ENCODE measurements at places on chromosomes 12 and 14.

DNA sequence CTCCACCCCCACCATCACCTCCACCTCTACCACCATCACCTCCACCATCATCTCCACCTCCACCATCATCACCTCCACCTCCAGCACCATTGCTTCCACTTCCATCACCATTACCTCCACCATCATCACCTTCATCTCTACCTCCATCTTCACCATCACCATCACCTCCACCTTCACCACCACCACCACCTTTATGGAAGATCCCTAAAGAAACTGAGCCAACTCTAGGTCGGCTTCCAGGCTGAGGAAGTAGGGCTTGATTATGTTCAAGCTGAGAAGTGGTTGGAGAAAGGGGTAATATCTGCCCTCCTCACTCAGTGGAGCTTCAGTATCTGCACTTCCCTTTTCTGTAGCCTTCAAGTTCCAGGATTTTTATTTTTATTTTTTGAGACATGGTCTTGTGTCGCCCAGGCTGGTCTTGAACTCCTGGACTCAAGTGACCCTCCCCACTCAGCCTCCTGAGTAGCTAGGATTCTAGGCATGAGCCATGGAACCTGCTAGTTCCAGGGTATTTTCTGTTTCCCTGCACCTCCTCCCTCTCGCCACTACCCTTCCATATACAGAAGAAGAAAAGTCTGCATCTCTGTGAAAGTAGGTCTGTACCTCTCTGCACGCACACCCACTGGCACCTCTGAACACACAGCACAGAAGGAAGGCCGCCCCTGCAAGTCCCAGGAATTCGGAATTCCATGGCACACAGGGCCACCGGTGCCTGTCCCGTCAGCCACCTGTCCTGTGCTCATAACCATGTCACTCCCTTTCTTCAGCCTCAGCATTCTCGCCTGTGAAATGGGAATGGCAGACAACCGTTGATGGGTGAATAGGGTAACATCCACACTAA, 5.9 kb downstream of the ZBTB42 start:
- H3K36me3 ChIP-seq = no peaks in the 10 kb centered on the region
- H3K4me1 ChIP-seq = peaks cover 9% of the 10 kb centered on the region
- H3K27ac ChIP-seq = no peak overlapping the region
- no peak overlapping the region for H3K4me3 ChIP-seq
- H3K27me3 ChIP-seq = peaks cover 29% of the 10 kb centered on the region

- H3K27ac ChIP-seq = no peak overlapping the region
- DNase-seq = no peak
- peaks cover 6% of the 10 kb centered on the region for H3K27me3 ChIP-seq
Observed at GRCh38 chr12:25151476-25151875, 43.5 kb downstream of the DNAI7 start.

DNA sequence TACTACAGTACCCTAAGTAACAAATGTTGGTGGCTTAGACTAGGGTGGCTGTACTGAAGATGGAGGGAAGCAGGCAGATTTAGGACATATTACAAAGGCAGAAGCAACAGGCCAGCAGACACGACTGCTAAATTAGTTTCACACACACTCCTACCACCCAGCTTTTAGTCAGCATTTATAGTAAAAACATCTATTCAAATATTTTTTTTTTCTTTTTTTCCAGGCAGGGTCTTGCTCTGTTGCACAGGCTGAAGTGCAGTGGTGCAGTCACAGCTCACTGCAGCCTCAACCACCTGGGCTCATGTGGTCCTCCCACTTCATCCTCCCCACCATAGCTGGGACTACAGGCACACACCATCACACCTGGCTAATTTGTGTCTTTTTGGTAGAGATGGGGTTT, 72.9 kb downstream of the CDK17 start:
- no peak for DNase-seq

DNA sequence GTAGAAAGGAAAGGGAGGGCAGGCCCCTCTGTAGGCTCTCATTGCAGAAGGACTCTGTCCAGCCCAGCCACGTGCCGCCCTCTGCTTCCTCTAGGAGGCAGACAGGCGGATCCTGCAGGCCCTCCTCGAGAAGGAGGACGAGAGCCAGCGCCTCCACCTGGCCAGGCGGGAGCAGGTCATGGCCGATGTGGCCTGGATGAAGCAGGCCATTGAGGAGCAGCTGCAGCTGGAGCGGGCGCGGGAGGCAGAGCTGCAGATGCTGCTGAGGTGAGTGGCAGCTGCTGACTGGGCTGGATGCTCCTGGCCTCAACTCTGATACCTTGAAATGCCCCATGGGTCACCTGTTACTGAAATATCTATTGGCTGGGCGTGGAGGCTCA, 10.9 kb downstream of the TCHP start:
- peak; percentile 34 for DNase-seq
- H3K4me1 ChIP-seq = peaks cover 4% of the 10 kb centered on the region
- no peaks in the 10 kb centered on the region for H3K27me3 ChIP-seq

DNA sequence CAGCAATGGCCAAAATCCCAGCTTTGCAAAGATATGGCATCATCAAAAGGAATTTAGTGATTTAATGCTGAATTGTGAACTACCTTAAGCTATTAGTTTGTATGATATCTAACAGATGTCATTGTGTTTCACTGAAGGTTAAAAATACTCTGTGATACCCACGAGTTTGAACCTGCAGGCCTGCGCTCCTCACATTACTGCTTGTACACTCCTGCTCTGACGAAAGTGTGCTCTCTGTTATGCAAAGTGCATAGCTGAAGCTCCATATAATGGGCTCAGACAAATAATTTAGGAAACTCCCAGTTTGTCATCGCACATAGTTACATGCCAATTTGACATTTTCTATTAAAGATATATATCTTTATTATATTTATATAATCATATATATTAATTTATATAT, 52.2 kb downstream of the SPPL3 start:
- no peak for DNase-seq
- peaks cover 4% of the 10 kb centered on the region for H3K36me3 ChIP-seq
- peaks cover 21% of the 10 kb centered on the region for H3K4me1 ChIP-seq
- H3K27me3 ChIP-seq = no peaks in the 10 kb centered on the region
- no peak overlapping the region for H3K4me3 ChIP-seq

DNA sequence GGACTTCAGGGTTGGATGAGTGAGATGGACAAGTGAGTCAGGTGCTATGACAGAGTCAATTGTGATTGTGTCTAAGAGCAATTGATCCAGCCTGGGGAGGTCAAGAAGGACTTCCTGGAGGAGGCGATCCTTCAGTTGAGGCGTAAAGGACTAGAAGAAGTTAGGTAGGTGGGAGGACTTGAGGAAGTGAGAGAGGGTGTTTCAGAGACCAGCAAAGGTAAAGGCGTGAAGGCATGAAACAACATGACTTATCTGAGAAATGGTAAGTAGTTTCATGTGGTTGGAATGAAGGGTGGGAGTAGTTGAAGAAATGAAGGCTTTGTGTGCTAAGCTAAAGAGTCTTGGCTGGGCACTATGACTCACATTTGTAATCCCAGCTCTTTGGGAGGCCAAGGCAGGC, 48.9 kb upstream of the PPP1CC start:
- H3K4me3 ChIP-seq = no peak overlapping the region
- no peak overlapping the region for H3K27ac ChIP-seq
- no peaks in the 10 kb centered on the region for H3K36me3 ChIP-seq
- peaks cover 5% of the 10 kb centered on the region for H3K27me3 ChIP-seq
- no peaks in the 10 kb centered on the region for H3K4me1 ChIP-seq

DNA sequence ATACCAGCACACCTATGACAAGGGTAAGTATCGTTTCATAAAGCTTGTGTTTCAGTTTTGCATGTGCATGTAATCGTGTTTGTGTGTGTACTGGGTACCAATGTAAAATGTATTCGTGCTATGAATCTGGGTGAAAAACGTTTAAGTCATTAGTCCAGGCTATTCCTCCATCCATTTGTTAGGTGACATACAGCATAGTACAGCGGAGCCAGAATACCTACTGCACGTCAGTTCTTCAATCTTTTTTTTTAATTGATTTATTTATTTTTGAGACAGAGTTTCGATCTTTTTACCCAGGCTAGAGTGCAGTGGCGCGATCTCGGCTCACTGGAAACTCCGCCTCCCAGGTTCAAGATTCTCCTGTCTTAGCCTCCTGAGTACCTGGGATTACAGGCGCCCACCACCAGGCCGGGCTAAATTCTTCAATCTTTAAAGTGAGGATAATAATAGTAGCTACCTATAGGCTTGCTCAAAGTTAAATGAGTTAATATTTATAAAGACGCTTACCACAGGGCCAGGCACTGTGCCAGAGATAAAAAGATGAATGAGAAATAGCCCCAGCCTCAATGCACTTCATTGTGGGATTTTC, 661 bp upstream of the RPS26 start:
- H3K4me1 ChIP-seq = peaks cover 64% of the 10 kb centered on the region
- peak overlapping the region; percentile 95 for H3K27ac ChIP-seq
- peak overlapping the region; percentile 98 for H3K4me3 ChIP-seq
- H3K36me3 ChIP-seq = peaks cover 57% of the 10 kb centered on the region
- peak; percentile 16 for DNase-seq

- H3K4me1 ChIP-seq = no peaks in the 10 kb centered on the region
- no peaks in the 10 kb centered on the region for H3K27me3 ChIP-seq
- no peaks in the 10 kb centered on the region for H3K36me3 ChIP-seq
- no peak for DNase-seq
- H3K27ac ChIP-seq = no peak overlapping the region
Observed at GRCh38 chr12:94516985-94517384, 57.3 kb upstream of the CEP83 start.

DNA sequence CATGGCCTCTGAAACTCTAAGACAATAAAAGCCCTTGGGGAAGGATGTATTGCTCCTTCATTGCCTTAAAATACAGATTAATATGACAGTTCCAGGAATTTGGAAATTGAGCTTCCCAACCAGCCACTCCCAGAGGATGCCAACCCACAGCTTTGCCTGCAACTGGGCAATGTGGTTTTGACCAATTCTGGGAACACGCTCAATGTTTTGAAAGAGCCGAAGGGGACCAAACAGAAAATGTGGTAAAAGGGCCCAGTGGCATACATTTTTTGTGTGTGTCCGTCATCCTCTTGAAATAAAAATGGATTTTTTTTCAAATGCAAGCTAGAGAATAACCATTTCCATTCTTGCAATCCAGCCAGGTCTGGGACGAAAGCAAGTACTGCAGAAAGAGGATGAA, 88.3 kb upstream of the PLEKHG7 start:
- no peak overlapping the region for H3K4me3 ChIP-seq
- DNase-seq = no peak
- H3K27ac ChIP-seq = no peak overlapping the region
- H3K36me3 ChIP-seq = no peaks in the 10 kb centered on the region
- no peaks in the 10 kb centered on the region for H3K27me3 ChIP-seq

DNA sequence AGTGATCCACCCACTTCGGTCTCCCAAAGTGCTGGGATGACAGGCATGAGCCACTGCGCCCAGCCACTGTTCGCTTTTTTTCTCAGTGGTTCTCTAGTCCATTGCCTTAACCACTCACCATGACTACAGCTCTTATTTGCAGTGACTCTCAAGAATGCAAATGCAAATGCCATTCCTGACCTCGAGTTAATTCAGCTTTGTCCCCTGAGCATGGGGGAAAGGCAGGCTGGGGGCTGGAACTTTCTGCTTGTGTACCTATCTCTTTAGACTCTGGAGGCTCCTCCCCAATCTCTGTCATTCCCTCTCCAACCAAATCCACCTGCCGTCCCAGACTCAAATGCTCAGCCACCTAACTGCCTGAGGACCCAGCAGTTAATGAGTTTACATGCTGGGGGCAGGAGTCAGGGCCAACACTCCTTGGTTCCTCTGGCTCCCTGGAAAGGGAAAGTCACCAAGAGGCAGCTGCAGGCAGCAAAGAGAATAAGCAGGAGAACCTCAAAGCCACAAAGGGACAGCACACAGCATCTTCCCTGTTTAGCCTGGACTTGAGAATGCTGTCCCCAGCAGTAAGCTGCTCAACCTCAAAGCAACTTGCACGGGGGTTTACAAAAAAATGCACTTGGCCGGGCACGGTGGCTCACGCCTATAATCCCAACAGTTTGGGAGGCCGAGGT, 5.3 kb upstream of the HNF1A start:
- peaks cover 10% of the 10 kb centered on the region for H3K4me1 ChIP-seq
- H3K27ac ChIP-seq = no peak overlapping the region
- H3K4me3 ChIP-seq = no peak overlapping the region
- peaks cover 15% of the 10 kb centered on the region for H3K27me3 ChIP-seq
- no peaks in the 10 kb centered on the region for H3K36me3 ChIP-seq
- no peak for DNase-seq

- H3K4me1 ChIP-seq = peaks cover 22% of the 10 kb centered on the region
- no peak overlapping the region for H3K27ac ChIP-seq
- H3K27me3 ChIP-seq = peaks cover 7% of the 10 kb centered on the region
- H3K4me3 ChIP-seq = no peak overlapping the region
- peaks cover 12% of the 10 kb centered on the region for H3K36me3 ChIP-seq
- peak; percentile 93 for DNase-seq
Observed at GRCh38 chr12:109597795-109598427, 24.3 kb downstream of the MVK start.

GRCh38 chr14:91250912-91251311, 6.4 kb upstream of the GPR68 start:
- peaks cover 17% of the 10 kb centered on the region for H3K4me1 ChIP-seq
- H3K27me3 ChIP-seq = peaks cover 45% of the 10 kb centered on the region
- no peak for DNase-seq

DNA sequence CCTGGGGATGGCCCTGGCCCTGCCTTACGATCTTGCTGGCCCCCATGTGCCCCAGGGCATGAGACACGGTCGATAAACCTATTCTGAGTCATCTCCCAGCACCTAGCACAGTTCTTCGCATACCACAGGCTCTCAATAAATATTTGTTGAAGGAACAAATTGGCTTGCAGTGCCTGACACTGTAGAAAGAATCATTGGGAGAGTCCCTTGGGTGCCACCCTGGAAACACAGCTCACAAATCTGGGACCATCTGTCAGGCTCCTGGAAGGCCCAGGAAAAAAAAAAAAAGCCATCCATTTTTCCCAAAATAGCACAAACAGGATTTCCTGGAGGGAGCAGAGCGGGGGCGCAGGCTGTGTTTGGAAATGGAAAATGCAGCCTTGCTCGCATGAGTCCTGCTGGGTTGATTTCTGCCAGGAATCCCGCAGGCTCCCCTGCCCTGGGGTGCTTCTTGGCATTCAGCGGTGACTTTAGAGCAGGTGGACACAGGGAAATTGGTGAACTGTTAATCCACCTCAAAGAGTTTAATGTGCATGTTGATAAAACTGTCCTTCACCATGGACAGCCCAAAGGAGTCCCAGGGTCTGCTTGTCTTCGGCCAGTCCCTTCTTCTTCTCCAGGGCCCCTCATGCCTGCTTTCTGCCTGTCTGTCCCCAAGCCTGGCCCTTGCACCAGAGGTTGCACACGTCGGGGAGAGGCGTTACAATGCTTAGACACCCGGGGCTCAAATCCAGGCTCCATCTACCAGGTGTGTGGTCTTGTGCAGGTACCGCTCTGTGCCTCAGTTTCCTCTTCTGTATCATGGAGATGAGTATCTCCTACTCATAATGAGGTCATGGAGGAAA, 106.1 kb upstream of the RFLNA start:
- H3K27me3 ChIP-seq = peaks cover 11% of the 10 kb centered on the region
- peak overlapping the region; percentile 97 for H3K27ac ChIP-seq
- DNase-seq = no peak

- no peak overlapping the region for H3K27ac ChIP-seq
- H3K4me3 ChIP-seq = no peak overlapping the region
- DNase-seq = no peak
Observed at GRCh38 chr12:72777806-72778205, 505.6 kb downstream of the TRHDE start.

Measured in nephron progenitor cell (in vitro differentiated cells).